ENCODE measurements at places on chromosomes 7 and 10.

GRCh38 chr7:16743236-16743635, 10.3 kb upstream of the TSPAN13 start:
- no peak for DNase-seq

GRCh38 chr7:154837622-154838021, 165.3 kb downstream of the PAXIP1 start:
- no peak for DNase-seq

GRCh38 chr7:70325509-70326101, 727.3 kb downstream of the AUTS2 start:
- DNase-seq = no peak

DNA sequence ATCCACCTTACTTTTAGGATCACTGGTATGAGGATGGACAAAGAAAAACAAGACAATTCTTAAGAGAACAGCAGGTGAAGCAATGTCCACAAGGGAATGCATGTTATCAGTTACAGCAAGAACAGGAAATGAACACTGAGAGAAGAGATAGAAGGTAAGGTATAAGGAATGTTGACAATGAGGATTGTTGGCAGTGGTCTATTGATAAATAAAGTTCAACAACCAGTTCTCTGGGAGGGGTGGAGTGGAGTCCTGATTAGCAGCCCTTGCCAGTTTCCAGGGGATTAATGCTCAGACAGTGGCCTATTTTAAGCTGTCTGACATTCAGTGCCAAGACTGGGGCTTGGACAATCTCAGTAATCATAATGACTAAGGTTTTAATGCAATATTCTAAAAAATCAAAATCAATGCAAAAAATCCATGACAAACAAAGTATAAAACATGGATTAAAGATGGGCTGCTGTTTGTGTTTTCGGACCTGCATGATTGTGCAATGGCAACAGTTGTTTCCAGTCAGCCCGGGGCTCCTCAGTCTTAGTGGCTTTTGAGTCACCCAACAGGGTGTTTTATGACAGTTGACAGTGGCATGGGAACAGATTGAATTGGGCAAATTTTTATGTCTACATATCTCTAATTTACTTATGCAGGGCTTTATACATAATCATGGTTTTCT, 13.8 kb upstream of the AKR1B1 start:
- DNase-seq = no peak

DNA sequence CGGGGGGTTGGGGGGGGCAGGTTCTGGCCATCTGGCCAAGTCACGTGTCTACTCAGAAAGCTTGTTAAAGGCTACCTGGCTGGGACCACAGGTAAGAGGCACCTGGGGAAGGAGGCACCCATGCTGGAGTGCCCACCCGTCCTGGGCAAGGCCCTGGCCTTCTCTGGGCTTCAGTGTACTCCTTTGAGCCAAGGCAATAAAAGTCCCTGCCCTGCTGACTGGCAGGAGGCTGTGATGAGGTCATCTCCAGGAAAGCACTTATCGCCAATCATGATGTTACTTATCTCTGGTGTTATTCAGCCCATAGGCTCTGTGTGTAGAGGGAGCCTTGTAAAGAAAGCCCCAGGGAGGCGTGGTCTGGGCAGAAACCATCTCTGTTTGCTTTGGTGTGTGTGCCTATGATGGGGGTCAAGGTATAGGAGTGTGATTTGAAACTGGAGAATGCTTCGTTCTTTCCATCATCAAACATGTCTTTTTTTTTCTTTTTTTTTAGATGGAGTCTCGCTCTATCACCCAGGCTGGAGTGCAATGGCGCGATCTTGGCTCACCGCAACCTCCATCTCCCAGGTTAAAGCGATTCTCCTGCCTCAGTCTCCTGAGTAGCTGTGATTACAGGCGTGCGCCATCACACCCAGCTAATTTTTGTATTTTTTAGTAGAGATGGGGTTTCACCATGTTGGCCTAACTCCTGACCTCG, 2.5 kb upstream of the CLDN4 start:
- no peak for DNase-seq

DNA sequence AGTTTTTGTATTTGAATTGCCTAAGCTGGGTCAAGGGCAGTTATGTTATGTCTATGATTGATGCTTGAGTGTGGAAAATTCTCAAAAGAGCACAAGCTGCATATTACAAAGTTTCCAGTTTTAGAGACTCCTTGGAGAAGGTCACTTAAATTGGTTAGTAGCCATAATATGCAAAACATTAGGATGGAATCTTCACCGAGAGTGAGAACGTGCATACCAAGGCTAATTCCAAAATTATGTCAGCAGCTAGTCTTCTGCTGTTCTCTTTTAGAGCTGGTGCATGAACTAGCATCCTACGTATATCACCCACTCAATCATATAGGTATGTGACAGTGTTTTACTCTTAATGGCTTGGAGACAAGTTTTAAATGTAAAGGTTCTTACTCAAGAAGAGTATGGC, 49.2 kb downstream of the MKX start:
- DNase-seq = no peak

DNA sequence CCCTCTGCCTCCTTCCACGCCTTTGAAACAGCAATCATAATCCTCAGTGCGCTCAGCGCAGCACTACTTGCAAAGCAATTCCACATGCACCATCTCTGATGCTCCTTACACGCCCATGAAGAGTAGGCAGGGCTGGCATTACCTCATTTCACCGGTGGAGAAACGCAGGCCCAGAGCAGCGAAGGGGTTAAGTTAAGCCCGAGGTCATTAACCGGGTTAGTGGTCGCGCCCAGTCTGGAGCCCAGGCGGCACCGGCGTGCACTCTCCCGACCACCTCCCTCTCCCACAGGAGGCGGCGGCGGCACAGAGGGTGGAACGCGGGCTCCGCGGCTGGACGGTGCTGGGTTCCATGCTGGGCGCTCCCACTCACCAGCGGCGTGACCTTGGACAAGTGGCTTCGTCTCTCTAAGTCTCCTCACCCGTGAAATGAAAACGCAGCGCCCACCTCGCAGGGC, 515 bp downstream of the FASTK start:
- DNase-seq = no peak

- no peak for DNase-seq
These were observed 14.6 kb upstream of the FZD1 start for GRCh38 chr7:91249506-91250233.

- no peak for DNase-seq
These were observed 12.7 kb downstream of the MRC1 start for GRCh38 chr10:17821893-17822292.

GRCh38 chr7:149690688-149691446, 82.5 kb downstream of the ZNF467 start:
- no peak for DNase-seq

- DNase-seq = no peak
These were observed 452 bp upstream of the TMEM140 start for GRCh38 chr7:135147341-135147898.

DNA sequence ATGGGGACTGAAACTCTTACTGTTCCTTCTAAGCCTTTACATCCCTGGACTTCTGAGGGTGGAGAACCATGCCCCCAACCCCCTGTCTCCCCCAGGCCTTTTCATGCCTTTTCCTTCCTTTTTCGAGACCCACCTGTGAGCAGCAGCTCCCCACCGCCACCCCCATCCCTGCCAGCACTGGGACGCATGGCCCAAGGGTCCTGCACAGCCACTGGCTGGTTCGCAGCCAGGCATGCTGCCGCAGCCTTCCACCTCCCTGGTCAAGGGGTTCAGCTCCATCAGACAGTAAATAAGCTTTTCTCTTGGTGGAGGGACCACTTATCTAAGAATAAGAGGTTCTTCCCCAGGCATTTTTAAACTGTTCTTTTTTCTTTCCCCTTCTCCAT, 584.4 kb downstream of the GRM8 start:
- no peak for DNase-seq

DNA sequence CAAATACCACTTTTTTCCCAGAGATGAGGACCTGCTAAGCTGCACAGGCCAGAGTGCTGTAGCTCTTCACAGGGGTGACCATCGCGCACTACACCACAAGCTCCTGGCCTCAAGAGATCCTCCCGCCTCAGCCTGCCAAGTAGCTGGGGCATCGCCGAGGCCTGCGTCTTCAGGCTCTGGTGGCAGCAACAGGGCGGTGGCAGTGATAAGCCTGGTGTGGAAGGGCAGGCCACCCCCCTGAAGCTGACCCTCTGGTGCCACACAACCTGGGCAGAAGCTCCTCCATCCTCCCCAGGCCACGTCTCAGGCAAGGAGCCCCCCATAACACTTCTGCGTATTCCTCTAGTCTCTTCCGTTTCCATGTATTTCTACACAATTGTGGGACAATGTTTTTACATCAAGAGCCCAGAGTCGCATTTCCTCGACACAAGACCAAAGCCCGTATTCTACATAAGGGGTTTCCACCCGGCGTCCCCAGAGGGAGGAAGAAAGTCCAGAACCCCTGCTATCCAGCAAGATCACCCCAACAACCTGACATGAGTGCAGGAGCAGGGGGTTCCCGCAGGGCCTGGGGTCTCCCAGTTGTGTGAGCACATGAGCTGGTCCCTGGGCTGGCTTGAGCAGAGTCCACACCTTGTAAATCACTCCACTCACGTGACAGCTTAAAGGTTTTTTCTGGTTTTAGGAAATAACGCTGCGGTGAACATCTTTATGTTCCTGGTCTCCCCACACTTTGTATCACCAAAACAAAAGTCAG, 37.6 kb upstream of the NCAPG2 start:
- no peak for DNase-seq

GRCh38 chr10:48550071-48550691, 54.7 kb downstream of the ARHGAP22 start:
- no peak for DNase-seq

GRCh38 chr10:29389935-29390334, 101.1 kb downstream of the LYZL1 start:
- DNase-seq = no peak

DNA sequence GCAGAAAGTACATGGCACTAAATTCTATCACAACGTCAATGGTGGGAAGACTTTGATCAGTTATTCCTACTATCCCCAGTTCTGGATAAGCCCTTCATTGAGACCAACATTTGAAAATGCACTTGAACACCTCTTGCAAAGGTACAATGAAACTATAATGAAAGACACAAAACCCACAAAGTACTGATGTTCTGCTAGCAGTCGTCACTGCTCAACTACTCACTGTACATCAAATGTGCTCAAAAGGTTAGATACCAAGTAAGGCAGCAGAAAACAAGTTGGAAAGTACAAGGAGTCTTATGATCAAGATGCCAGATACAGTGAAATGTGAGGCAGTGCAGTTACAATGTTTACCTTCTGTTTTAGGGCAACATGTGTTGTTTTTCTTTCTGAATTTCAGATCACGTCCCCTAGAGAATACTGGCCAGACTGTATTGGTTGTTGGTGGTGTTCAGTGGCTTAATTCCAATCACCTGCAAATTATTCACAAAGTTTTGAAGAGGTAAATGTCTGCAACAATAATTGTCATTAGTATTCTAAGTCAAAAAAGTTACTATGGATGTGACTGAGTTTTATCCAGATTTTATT, 62.4 kb upstream of the WNT16 start:
- DNase-seq = no peak

GRCh38 chr10:29583674-29584073, 51.1 kb downstream of the SVIL start:
- no peak for DNase-seq

GRCh38 chr10:43340619-43341018, 30.8 kb upstream of the FXYD4 start:
- DNase-seq = no peak

- DNase-seq = no peak
These were observed 272.3 kb downstream of the TRIL start for GRCh38 chr7:28685644-28686417.

- DNase-seq = no peak
These were observed 589.5 kb downstream of the ARL4A start for GRCh38 chr7:13276977-13277376.

DNA sequence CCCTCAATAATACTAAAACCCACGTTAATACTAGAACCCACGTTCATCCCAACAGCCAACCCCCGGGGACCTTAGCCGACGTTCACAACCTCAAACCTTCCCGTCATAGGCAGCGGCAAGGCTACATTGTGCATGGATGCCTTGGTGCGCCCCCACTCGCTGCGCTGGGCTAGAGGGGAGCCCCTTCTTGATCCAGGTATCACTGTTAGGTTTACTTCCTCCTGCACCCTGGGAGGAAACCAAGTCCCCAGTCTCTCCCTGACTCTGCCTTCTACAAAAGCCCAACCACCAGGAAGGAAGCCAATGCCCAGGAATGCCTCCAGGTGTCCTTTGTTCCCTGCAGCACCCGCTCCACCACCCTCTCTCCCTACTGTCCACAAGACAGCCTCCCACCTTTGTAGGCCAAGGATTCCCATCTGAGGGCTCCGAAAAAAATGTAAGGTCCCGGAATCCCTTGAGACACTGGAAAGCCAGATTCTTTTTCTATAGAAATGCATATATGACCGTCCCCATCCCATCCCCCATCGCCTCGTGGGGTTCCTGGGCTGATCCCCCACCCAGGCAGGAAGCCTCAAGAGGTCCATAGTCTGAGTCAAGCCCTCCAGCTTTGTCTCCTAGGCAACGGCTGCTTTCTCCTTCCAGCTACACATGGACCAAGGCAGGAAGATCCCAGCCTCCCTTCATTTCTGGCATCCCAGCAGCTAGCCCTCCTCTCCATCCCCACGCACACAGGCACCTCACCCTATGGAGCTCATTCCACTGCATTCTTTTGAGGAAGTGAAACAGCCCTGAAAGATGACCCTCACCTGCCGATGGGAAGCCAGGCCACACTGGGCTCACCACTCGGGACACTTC, 25.2 kb downstream of the CTBP2 start:
- no peak for DNase-seq

DNA sequence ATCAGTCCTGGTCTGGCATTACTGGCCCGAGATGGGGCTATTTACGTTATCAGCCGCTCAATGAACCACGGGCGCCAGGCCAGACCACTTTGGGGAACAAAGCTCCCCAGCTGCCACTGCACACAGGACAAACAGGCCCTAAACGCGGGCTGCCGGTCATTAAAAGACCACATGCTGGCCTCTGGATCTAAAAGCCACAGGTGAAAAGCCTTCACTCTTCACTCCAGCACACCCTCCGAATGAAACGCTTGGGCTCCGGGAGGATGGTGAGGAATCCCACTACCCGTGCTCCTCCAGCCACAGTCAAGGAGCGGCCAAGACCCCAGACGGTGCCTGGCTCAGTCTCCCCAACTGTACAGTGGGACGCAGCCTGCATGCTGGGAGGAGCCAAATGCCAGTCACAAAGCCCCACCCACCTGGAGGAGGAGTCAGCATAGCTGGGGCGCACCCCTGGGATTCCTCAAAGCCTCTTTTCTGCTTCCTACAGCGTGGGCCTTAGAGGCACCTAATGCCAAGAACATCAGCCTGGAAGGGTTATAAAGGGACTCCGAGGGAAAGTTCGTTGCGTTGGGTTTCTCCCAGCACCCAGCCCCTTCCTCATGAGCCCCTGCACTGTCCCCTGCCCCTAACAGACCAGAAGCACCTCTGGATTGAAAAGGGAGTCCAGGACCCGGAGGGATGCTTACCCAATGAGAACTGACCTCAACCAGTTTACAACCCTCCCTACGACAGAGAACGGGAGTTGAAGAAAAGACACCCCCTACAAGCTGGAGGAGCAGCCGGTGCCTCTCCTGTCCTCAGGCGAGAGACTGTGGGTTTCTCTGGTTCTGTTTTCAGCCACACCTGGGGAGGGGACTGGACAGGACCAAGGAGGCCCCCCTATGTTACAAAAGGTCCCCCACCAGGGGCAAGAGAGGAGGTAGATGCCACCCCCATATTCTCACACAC, 4.7 kb downstream of the PDGFA start:
- no peak for DNase-seq
